Activated T-helper 9 cell treated with anti-CD3 and anti-CD28 coated beads, Interleukin-2, amount 50 U/mL, for 16 hours (primary cell): ENCODE measurements at places on chromosomes 2 and 18.
A peak's percentile ranks its signal among the peaks of the same experiment; 100 is the strongest.

DNA sequence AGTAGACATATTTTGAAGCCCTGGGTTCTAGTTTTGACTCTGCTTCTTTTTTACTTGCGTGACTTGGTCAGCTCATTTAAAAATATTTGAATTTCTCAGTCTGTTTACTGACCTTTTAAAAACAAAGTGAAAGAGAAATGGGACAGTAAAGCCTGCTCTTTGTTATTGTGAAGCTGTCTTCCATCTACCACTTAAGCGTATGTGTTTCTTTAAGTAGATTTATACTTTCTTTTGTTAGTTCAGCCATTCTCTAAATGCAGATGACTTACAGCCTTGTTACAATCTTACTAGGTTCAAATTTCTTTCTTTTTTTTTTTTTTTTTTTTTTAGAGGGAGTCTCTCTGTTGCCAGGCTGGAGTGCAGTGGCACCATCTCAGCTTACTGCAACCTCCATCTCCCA is 79.5 kb downstream of the UBR3 start:
- no peak for DNase-seq

DNA sequence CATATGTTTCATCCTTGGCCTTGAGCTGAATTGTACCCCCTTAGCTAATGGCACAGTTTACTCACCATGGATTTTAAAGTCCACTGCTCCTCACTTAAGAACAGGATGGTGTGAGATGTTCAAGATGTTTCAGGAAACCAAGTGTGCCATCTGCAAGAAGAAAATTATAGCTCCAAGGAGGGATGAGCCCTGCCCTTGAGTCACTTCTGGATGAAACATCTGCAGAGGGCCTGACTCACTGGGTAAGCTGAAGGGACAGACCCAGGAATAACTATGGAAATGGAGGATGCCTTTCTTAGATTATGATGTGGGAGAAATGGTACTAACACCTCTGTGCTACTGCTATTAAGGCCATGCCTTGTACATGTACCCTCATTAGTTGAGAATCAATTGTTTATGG is 6.4 kb downstream of the MARS2 start:
- no peak for DNase-seq

- no peak for DNase-seq
Observed at GRCh38 chr2:118457951-118458350, 369.7 kb downstream of the INSIG2 start.

DNA sequence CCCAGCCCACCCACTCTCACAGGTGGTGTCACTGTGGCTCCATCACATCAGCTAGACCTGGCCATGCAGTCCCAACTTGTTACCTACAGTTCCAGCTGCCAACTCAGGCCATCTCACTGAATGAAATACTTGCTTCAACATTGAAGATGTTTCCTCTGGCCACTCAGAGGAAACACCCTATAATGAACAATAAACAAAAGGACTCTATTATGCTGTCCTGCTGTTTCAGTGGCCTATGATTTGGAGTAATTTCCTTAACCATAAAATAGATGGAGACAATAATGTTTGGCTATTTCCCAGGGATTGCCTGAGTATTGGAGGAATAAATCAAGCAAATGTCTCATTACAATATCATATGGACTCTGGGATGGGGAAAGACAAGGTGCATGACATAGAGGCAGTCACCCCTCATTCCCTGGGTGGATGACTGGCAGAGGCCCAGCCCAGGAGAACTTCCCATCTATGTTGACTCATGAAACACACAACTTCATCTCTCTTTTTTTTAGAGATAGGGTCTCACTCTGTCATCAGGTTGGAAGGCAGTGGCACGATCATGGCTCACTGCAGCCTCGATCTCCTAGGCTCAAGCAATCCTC is 134.4 kb downstream of the TGIF1 start:
- DNase-seq: no peak

DNA sequence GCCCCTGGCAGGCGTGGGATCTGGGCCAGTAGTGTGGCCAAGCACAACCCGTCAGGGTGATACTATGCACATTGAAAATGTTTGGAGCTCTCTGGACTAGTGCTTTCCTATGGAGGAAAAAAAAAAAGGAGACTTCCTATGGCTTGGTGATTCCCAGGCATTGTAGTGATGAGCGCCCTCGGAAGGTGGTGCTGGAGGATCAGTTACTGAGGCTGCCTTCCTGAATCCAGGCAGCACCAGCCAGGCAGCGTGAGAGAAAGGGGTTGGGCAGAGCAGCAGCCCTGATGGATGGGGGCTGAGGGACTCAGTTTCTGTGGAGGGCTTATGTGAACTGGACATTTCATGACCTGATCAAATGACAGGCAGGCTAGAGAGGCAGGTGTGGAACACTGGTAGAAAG is 70.9 kb downstream of the CHRNA1 start:
- no peak for DNase-seq

GRCh38 chr2:5322396-5322795 is 369.8 kb upstream of the SOX11 start:
- DNase-seq: no peak

DNA sequence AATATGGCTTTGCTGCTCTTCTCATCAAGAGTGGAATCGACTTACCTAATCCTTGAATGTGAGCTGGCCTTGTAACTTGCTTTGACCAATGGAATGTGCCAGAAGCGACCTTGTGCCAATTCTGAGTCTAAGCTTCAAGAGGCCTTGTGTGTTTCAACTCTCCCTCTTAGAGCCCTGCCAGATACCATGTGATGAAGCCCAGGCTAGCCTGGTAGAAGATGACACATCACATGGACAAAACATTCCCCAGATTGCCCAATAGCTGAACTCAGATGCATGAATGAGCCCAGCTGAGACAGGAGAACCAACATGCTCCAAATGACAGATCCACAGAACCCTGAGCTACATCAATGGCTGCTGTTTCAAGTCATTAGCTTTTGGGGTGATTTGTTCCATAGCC is 4.2 kb upstream of the KLHL14 start:
- no peak for DNase-seq

DNA sequence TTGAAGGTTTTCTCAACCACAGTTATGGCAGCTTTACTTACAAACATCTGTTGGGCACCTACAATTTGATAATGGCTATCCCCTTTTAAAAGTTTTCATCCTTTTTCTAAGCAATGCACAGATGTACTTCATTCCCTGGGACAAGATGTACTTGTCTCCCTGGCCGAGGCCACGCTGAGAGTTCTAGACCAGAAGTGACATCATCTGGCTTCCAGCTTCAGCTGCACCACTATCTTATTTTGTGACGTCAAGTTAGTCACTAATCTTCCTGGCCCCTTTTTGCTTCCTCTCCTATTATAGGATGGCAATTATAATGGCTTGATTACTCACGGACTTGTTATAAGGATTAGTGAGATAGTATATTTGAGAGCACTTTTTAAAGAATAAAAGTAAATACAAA is 386.4 kb downstream of the BCL11A start:
- no peak for DNase-seq

DNA sequence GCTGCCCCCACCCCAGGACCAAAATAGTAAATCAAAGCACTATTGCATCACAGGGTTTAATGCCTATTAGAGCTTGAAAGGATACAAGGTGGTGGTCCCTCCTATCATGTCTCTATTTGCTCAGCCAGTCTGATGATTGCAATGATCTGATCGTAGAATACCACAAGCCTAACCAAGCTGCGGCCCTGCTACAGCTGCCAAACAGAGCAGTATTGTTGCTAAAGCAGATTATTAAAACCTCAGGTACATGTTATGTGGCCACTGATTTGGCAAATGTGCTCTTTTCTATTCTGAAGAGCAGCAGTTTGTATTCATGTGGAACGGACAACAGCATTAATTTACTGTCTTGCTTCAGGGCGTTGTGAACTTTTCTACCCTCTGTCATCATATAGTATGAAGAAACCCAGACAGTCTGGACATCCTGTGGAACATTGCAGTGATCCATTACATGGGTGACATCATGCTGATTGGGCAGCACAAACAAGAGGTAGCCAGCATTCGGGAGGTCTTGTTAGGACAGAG is 8.4 kb upstream of the VAPA start:
- DNase-seq: no peak

DNA sequence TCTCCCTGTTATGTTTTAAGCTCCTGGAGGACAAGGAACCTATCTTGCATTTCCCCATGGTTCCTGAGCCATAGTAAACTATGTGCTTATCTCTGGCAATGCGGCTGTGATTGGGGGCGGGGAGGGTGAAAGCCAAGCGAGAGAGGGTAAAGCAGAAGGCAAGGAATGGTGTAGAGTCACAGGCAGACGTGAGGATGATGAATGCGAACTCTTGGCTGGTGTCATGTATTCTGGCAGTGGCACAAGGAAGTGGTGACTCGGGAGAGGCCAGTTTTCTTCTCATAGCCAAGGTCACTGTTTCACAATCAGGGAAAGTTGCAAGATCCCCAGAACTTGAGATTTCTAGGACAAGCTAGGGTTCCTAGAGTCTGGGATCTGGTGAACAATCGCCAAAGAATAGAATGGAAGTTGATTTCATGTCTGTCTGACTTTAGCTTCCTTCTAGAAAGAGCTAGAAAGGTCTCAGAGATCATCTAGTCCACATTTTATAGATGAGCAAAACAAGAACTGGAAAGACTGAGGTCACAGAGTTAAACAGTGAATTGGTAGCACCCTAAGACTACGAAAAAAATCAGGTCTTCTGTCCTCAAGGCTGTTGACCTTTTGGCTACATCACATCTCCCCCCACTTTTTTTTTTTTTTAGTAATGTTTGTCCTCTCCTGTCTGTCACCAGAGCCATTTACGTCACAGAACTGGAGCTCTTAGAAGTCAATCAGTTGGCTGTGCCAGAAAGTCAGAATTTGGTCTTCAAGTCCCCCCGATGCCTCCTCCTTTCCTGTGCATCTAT is 137.0 kb downstream of the BCL11A start:
- no peak for DNase-seq

DNA sequence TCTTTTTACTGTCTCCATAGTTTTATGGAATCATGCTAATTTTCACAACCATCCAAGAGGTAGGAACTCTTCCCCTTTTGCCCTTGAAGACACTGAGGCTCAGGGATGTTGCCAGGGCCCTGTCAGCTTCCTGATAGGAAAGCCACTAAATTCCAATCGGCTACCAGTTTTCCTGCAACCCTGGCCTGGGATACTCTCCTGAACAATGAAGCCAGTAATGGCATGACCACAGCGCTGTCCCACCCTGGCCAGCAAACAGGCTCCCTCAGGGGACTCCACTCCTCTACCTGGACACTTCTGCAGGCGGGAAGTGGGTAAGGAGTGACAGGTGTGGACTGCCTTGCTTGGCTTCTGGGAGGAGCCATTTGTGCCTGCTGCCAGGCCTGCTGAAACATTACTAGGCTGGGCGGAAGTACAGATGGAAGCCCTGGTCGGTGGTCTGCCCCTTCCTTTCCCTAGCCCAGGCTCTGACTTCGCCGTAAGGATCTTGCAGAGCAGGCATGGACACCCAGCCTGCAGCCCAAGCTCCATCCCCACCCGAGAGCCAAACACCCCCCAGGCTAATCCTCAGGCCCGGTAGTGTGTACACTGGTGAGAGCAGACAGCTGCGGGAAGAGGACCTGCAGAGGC is 78.8 kb upstream of the SMAD2 start:
- DNase-seq: no peak

GRCh38 chr2:166573391-166573790 is 79.3 kb upstream of the SCN7A start:
- DNase-seq: no peak

DNA sequence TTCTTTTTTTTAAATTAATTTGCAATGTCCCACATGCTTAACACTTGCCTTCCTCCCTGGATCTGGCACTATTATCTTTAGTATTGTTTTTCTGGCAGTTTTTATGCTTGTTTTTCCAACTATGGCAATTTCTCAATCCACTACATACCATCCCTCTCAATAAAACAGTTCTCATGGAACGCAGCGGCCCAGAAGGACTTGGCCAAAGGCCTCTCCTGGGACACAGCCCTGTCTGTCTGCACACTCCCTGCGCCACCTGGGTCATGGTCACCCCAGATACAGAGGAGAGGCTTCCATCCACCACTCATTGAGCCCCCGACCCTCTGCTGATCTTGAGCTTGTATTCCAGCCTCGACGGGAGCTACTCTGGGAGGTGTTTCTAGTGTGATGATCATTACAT is 91.2 kb downstream of the TWIST2 start:
- DNase-seq: no peak

- no peak for DNase-seq
Observed at GRCh38 chr2:240819126-240819857, 727 bp downstream of the KIF1A start.

DNA sequence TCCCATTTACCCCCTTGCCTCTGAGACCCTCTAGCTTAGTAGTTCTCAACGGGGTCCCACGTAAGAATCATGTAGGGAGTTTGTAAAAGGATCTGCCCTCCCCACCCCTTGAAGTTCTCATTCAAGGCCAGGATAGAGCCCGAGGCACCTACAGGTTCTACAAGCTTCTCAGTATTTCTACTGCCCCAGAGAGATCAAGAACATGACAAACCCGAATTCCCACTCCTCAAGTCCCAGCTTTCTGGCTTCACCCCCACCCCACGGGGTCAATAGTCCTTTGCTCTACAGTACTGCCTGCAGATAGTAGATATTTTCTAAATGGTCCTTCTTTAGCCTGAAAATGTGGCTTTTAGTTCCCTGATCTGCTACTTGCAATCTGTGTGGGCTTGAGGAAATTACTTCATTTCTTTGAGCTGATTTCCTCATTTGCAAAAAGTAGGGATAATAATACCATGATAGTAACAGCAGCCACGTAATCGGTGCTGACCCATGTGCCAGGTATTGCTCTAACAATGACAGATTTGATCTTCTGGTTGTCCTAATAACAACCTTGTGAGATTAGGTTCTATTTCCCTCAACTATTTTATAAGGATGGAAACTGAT is 7.1 kb downstream of the CIB4 start:
- no peak for DNase-seq

DNA sequence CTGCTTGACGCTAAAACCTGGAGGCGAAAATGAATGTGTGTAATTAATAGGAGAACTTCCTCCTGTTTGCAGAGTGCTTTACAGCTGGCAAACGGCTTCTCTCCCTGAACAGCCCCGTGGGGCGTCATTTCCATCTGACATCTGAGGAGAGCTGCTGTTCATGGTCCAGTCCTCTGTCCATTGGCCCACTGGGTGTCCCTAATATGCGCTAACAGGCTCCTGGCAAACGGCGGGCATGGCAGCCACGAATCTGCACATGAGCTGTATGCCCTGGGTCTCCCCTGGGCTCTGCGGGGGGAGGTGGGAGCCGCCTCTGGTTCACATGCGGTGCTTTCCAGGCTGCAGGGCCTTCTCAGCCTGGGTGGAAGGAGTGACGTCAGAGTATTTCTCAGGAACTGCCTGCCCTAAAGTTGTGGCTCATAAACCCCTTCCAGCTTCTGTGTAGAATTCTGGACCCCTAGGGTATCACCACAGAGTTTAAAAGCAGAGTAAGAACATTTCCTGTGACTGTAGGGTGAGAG is 73.2 kb downstream of the LRRFIP1 start:
- DNase-seq: peak; percentile 65

GRCh38 chr2:134536296-134536695 is 182.5 kb downstream of the TMEM163 start:
- no peak for DNase-seq

DNA sequence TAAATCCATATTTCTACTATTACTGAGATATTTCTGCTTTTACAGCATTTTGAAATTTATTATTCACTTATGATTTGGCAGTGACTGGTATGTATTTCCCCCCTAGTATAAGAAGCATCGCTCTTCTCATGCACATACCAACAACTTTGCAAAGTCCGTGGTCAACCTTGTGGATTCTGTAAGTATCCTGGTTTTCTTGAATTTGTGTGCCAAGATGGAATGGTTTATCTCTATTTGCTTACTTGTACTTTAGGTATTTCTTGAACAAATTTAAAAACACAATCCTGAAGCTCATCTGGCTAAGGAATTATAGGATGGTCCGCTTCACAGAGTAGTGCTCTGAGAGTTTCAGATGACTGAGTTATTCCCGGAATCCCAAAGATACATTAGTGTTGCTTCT is 85.0 kb upstream of the FAM237A start:
- no peak for DNase-seq

- no peak for DNase-seq
Observed at GRCh38 chr2:237053066-237053465, 32.6 kb upstream of the COPS8 start.
